ENCODE measurements at places on chromosomes 7 and 10. TPM values are rescaled to one million over a fixed set of nuclear protein-coding genes. Genes with fewer than 3 reads are reported as not detected.

DNA sequence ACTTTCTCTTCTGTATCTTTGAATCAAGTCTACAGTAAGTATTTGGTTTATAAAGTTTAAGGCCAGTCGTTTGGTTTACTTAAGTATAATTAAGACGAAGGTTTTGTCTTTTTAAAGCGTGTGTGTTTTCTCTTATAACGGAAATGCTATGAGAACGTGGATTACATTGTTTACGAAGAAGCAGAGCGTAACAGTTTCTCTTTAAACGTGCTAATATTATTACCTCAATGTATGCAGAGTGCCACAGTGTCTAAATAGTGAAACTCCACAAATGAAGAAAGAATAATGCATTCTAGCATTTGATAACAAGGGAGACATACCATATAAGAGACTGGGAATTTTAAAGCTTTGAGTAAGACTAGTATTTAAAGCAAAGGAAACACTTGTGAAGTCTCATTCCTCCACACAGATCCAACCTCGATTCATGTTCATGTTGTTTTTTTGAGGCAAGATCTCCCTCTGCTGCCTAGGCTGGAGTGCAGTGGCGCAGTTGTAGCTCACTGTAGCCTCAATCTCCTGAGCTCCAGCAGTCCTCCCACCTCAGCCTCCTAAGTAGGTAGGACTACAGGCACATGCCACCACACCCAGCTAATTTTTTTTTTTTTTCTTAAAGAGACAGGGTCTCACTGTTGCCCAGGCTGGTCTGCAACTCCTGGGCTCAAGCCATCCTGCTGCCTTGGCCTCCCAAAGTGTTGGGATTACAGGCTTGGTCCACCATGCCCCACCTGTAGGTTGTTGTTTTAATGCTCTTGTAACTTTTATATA lies 75.1 kb downstream of the ANKRD61 start:
- peak; percentile 61 for DNase-seq

DNA sequence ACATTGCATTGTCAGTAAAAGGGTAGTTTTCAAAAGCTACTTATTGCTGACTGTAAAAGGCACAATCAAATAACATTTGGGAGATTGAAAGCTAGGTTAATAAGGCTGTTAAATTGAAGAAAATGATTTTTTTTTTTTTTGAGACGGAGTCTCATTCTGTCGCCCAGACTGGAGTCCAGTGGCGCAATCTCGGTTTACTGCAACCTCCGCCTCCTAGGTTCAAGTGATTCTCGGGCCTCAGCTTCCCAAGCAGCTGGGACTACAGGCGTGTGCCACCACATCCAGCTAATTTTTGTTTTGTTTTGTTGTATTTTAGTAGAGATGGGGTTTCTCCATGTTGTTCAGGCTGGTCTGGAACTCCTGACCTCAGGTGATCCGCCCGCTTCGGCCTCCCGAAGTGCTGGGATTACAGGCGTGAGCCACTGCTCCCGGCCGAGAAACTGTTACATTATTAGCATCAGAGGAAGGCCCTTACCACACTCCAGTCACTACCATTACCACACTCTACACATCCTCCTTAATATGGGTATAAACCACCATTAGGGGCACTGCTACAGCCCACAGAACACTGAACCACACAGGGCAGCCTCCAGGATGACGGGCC lies 1.0 kb downstream of the CYP51A1 start:
- no peak for DNase-seq

DNA sequence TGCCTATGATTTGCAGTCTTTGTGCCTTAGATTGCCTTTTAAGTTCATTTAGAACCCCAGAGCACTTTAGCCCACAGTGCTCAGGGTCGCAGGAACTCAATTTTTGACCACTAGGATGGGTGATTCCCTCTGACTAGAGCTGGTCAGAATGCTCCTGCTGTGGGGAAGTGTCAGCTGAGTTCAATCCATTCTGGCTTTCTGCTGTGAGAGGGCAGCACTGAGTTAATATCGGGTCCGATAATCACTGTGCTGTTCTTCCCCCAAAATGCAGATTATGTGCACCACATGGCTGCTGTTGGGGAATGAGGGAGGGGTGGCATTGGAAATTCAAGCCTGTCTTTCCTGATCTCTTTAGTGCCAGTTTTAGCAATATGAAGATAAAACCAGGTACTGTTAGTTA lies 886.4 kb downstream of the DNAJB9 start:
- no peak for DNase-seq

- DNase-seq, result no peak
Measured at GRCh38 chr7:11170863-11171568, 197.3 kb downstream of the PHF14 start.

DNA sequence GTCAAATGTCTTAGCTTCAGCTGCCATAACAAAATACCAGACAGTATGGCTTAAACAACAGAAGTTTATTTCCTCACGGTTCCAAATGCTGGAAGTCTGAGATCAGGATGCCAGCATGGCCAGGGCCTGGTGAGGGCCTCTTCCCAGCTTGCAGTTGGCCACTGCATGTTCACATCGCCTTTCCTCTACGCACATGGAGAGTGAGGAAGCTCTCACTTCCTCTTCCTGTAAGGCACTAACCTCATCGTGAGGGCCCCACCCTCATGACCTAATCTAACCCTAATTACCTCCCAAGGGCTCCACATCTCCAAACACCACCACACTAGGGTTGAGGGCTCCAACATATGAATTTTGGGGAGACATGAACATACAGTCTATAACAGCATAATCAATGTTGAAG lies 14.4 kb downstream of the ZNF33B start:
- DNase-seq, result no peak

- no peak for DNase-seq
Measured at GRCh38 chr7:41065663-41066062, 637.2 kb downstream of the INHBA start.

GRCh38 chr7:73891178-73891885 lies 30.4 kb downstream of the TMEM270 start:
- no peak for DNase-seq

DNA sequence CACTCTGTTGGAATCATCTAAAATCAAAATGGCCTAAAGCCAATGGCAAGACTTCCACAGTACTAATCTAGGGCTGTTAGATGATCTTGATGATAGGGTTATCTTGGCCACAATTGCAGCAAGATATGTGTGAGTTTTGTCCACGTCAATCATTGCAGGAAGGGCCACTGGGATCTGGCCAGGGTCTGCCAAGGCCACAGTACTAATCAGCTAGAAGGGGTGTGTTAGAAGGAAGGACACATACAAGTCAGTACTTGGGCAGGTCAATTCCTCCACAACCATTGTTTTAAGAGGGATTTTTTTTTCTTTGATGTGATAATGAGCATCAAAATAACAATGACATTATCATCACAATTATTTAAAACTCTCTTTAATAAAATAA lies 1.6 kb downstream of the LMOD2 start:
- no peak for DNase-seq

DNA sequence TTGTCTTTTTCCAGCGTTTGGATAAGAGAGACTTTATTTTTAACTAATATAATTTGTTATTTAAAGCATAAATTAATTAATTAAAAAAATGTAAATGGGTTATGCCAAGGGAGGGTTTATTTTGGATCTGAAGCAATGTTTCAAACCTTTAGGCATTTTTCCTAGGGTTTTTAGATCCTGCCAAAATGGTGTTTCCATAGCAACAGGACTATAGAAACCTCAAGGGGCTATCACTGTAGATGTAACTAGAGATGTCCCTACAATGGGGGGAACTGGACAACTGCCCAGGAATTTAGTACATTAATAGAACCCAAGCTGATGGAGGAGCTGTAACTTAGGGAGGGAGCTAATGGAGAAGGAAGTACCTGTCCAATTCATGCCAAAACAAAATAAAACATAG lies 57.3 kb downstream of the SLC39A12 start:
- DNase-seq, result no peak

UPK3BL1 gene
- 7.2 TPM for total RNA-seq

PROSER2 gene
- 1.5 TPM for total RNA-seq

CFAP70 gene
- total RNA-seq, result 0.18 TPM

PTPRN2 gene
- total RNA-seq, result 0.97 TPM

CTAGE4 gene
- total RNA-seq, result 0.15 TPM

All from H4 (cell line).